ENCODE measurements at places on chromosomes 2 and 18.
A peak's percentile ranks its signal among the peaks of the same experiment; 100 is the strongest.

DNA sequence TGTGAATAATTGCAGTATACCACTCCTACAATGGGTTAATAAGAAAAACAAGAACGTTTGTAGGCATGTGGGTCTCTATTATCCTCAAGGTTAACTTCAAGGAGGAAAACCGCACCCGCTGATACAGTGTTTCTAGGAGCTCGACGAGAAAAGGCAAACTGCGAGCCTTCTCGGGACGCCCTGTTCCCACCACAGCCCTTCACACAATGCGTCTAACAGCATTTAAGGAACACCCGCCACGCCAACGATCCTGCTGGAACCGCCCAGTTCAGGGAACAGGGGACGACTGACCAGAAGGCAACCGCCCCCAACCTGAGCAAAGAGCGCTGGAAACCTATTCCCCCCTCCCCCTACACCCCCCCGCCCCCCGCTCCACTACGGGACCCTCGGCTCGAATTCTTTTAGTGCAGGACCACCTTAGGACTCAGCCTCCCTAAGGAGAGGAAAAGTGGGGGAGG, 710 bp upstream of the TMSB10 start:
- DNase-seq, result peak; percentile 60

DNA sequence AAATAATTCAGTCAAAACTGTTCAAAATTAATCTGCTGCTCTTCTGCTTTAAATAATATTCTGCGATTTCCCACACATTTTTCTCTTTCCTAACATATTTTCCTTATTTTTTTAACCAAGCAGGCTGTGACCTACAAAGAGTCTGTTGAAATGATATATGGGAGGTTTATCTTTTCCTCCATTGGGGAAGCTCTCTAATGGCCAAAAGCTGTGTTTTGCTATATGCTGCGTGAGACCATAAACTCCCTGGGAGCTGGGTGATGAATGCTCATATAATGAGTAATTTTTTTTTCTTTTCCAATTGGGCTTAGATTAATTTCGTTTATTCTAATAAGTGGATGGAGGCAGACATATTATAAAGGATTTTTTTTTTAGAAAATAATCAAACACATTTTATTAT, 72.2 kb upstream of the MAP2 start:
- no peak for DNase-seq

DNA sequence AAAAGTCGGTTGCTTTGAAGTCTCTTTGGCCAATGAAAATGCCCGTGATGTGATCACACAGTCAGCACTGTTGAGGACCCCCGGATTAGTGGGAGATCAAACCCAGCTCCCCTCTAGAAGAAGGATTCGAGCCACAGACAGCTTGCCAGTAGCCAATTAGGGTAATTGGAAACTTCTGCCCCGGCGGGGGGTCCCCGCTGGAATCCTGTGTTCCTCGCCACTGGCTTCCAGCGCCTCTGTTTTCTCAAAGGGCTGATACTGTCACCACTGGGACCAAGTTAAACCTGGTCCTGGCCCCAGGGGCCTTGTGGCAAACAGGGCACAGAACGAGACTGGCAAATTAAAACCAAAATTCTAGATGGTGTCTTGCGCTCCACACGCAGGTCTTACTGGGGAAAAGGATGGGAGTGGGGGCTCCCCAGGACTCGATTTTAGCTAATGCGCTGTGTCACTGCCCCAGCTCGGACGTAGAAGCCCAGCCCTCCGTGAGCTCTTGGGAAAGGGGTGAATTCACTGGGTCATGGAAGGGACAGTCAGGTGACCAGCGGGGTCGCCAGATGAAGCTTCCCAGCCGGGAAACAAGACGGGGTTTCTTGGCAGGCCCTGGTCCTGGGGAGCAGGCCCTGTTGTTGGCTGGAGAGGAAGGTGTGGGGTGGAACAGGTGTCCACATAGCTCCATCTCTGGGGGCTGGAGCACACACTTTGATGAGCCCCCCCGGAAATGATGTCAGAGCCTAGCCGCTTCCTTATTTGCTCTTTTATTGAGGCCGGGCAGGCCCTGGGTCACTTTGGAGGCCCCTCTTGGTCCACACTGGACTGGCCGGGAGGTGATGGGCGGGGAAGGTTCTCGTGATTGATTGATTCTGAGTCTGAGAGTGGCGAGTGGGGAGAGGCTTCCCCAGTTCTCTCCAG, 90.2 kb downstream of the SMAD7 start:
- DNase-seq, result peak; percentile 57

DNA sequence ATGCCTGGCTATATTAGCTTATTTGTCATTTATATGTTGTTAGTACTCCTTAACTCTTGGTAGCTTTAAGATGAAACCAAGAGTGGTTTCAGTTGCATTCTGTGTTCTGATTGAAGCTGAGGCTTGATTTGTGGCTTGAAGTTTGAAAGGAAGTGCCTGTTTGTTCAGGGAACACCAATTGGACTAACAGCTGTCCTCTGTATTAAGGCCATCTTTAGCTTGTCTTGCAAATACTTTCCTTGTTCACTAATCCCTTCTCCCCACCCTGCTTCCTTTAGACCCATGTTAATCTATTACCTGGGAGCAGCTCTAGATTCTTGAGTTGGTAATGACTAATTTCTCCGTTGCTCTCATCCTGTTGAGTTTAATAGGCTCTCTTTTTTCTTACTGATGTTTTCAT, 13.4 kb downstream of the ITGA6 start:
- no peak for DNase-seq

- no peak for DNase-seq
These were observed 13.6 kb downstream of the ABCG5 start for GRCh38 chr2:43824951-43825493.

- DNase-seq, result no peak
These were observed 33.2 kb downstream of the TSN start for GRCh38 chr2:121788685-121789084.

GRCh38 chr2:10091182-10091888, 11.1 kb upstream of the CYS1 start:
- no peak for DNase-seq

GRCh38 chr2:161836664-161837063, 212.4 kb downstream of the SLC4A10 start:
- DNase-seq, result no peak

DNA sequence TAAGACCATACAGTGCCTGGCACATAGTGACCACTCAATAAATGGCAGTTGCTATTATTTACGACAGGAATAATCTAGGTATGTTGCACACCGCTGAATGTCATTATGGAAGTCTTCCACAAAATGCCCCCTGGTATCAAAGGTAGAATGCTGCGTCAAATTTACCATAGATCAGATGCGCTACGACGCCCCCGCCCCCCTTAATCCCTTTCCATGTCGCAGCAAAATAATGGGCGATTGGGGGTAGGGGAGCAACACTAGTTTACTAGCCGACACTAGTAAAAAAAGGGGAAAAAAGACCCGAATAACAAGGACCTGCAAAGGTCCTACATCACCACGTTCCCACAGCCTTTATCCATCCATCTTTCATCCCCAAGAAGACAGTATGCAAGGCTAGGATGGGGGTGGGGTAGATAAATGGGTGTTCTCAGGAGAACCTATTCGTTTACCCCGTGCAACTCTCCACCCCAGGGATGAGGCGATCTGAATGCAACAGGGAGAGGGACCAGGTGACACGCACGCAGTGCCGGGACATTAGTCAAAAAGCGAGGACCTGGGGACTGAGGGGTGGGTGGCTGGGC, 455 bp downstream of the PREPL start:
- DNase-seq, result no peak

- DNase-seq, result no peak
These were observed 264.2 kb upstream of the TNP1 start for GRCh38 chr2:217124050-217124449.

DNA sequence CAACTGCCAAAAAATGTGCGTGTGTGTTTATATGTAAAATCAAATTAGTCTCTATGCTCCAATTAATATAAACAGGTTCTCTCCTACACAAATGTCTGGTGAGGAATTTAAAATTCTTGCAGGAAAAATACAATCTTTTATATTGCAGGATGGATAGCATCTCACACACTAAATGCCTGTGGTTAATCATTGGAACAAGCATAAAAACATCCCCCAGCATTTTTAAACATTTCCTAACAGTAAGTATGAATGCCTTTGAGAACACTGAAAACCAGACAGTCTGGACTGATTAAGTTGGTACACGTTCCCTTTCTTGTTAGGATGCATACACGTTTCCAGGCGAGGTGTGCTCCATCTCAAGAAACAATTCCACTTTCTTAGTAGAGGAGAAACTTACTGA, 29.9 kb upstream of the PDE1A start:
- DNase-seq, result no peak

GRCh38 chr18:293536-293935, 25.7 kb upstream of the THOC1 start:
- no peak for DNase-seq

DNA sequence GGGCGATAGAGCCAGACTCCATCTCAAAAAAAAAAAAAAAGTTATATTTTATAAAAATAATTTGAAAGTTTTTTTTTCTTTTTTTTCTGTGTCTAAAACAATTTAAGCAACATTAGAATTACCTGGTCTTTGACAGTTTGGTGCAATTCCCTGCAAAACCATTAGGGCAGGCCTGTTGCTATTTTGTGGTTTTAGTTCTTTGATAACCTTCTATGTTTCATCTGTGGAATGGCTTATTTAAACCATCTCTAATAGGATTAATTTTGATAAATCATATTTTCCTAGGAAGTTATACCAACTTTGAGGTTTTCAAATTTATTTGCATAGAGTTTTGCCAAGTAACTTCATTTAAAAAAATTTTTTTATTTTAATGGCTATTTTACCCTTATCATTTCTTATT, 141.2 kb upstream of the TWIST2 start:
- no peak for DNase-seq

- no peak for DNase-seq
These were observed 182.0 kb upstream of the HNRNPA3 start for GRCh38 chr2:177030451-177031105.

DNA sequence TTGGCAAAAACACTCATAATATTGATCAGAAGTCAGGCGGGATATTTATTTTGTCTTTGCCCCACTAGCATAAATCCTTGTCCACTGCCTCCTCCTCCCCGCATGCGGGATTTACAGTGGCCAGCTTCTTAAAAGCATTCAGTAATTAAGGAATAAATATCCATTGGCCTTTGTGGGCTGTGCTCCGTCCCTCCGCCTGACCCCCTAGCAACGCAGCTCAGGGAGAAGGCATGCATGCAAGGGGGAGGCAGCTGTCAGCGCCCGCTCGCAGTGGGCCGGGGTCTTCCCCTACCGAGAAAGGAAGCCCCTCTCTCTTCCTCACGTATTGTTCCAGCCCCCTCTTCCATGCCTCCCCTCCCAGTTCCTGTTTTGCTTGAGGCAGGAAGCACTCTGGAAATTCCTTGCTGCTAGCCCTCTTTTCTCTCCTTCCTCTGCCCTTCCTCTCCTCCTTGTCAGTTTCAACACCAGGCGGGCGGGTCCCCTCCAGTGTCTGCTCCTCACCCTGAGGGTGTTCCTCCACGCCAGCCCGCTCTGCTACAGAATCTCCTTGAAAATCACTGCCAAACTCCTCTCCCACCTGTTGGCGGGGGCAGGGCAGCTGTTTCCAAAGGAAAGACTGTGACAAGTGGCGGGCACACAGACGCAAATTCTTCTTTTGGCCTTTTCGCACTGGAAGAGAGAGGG, 60.1 kb downstream of the GBX2 start:
- DNase-seq, result no peak

DNA sequence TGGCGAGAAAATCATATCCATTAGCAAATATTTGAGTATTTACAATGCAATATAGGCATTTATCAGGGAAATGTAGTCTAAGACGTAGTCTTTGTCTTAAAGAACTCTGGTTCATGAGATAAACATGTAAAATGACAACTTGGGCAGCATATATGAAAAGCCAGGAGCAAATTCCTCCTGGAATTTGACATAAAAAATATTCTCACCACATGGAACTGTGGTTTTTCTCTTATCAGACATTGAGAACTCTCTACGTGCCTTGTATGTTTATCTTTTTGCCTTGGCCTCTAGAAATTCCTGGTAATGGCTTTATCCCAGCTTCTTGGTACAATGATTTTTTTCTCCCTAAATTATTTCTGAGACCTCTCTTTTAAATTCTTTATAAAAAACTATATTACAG, 2.8 kb downstream of the MAPK4 start:
- no peak for DNase-seq

GRCh38 chr18:36692371-36692770, 136.4 kb downstream of the TPGS2 start:
- DNase-seq, result no peak

DNA sequence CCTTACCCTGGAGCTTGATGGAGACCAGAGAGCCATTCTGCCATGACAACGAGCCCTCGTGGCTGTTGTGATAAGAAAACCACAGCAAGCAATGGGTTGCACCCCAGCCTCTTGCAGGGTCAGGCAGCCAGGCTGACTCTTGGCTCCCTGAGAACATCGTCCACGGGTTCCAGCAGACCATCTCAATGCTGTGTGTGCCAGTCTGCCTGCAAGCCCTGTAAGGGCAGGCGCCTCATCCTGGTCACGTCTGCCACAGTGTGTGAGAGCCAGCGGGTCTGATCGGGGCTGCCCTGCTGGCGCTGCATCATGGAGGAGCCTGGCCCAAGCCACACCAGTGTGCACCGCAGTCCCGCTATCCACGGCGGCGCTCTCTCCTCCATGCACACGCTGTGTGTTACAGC, 71.0 kb upstream of the MGAT4A start:
- DNase-seq, result no peak

GRCh38 chr2:206423147-206423546, 20.2 kb upstream of the ADAM23 start:
- no peak for DNase-seq

GRCh38 chr2:104872866-104873688, 19.2 kb downstream of the POU3F3 start:
- DNase-seq, result peak; percentile 71

DNA sequence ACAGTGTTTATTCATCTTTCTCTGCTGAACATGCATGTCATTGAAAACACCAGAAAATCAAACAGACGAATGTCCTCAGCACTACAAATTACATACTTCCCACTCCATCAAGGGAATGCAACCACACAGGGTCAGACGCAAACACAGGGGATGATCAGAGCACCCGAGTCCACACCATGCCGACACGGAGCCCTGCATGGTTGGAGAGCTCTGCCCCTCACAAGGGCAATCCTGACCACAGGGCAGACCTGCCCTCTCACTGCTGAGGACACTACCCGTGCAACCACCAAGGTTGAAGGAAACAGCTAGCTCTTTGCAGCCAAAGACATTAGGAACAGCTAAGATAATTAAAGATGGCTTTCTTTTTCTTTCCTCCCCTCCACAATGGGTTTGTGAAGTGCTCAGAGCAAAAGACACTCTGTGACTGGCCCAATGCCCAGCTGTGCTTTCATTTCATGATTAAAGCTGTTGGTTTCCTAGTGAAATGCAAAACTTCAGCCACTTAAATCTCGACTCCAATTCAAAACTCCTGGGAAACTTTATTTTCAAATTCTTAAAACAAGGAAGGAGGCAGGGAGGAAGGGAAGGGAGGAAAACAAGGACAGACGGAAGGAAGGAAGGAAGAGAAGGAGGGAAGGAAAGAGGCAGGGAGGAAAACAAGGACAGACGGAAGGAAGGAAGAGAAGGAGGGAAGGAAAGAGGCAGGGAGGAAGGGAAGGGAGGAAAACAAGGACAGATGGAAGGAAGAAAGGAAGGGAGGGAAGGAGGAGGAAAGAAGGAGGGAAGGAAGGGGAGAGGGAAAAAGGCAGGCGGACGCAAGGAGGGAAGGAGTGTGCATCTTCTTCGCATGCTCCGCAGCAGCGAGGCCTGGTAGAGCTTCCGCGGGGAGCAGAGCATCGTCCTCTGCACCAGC, 65.8 kb downstream of the NDUFA10 start:
- DNase-seq, result no peak

GRCh38 chr2:1586251-1586922, 157.9 kb downstream of the PXDN start:
- DNase-seq, result no peak
